ENCODE measurements at places on chromosomes 5 and 9.

GRCh38 chr5:105504-106070 lies 13.6 kb downstream of the PLEKHG4B start:
- no peak for DNase-seq

GRCh38 chr9:113533335-113534225 lies 70.1 kb downstream of the RGS3 start:
- DNase-seq: no peak

- no peak for DNase-seq
These were observed 195.6 kb downstream of the KIAA0825 start for GRCh38 chr5:94422812-94423211.

- peak; percentile 64 for DNase-seq
These were observed 27.9 kb upstream of the RECK start for GRCh38 chr9:36008774-36009300.
